ENCODE measurements at places on chromosomes 6 and 20.

- DNase-seq, result no peak
Observed at GRCh38 chr6:134983823-134984222, 33.9 kb upstream of the ALDH8A1 start.

DNA sequence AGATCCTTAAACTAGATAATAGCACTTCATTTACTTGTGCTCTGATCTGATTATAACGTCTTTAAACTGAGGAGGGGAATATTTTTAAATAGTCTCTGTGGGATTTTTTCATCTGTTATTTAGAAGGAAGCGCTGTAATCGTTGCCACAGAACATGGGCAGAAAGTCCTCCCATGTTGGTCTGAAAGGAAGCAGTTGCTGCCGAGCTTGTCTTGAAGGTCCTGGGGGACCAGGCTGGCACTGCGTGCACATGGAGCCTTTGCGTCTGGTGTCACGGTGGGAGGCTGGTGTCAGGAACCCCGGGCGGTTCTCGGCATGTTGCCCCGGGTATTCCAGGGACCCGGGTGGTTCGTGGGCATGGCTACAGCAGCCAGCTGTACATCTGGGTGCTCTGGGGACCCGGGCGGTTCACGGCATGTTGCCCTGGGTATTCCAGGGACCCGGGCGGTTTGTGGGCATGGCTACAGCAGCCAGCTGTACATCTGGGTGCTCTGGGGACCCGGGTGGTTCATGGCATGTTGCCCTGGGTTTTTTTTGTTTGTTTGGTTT is 11.5 kb downstream of the TPD52L2 start:
- no peak for DNase-seq

GRCh38 chr6:163711615-163712565 is 297.4 kb downstream of the QKI start:
- DNase-seq, result no peak

- no peak for DNase-seq
Observed at GRCh38 chr20:48682529-48683363, 145.1 kb downstream of the PREX1 start.

GRCh38 chr20:32967961-32968457 is 36.2 kb downstream of the SUN5 start:
- DNase-seq, result no peak

DNA sequence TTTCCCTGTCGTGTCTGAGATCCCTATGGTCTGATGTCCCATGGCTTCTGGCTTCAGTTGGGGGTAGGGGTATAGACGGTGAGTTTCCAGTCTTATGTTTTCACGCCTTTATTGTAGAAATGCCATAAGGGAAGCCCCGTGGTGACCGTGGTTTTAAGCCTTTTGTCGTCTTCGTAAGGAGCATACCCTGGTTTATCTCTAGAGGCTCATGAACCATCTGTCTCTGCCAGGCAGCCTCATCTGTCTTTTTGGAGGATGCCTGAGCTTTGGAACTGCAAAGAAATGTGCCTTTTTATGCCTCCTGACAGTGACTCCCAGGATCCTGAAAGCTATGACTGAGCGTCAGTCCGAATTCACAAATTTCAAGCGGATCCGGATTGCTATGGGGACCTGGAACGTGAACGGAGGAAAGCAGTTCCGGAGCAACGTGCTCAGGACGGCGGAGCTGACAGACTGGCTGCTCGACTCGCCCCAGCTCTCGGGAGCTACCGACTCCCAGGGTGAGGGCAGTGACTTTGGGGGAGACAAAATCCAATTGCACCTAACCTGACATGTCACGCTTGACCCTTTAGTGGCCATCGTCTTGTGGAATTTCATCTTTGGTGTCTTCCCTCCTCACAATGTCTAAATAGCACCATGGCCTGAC is 84.6 kb downstream of the SYNJ2 start:
- no peak for DNase-seq

GRCh38 chr6:36650848-36651478 is 27.6 kb upstream of the CDKN1A start:
- no peak for DNase-seq

DNA sequence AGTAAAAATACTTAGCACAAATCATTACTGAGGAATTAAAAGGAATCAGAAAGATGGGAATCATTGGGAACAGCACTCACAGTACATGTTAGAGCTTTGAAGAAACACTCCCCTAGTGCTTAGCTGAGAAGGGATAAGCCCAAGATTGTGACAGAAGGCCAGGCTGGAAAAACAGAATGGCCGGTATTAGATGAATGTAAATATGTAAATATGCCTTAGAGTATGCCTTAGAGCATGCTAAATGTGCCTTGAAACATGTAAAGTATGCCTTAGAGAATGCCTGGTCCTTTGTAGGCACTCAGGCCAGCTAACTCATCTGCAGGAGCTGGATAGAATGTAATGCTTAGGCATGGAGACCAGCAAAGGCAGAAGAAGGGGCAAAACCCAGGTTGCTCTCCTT is 10.6 kb upstream of the TENT5A start:
- no peak for DNase-seq

- DNase-seq, result no peak
Observed at GRCh38 chr6:100379386-100379785, 85.3 kb downstream of the SIM1 start.

- DNase-seq, result peak; percentile 41
Observed at GRCh38 chr6:137233911-137234863, 15.0 kb upstream of the IFNGR1 start.

DNA sequence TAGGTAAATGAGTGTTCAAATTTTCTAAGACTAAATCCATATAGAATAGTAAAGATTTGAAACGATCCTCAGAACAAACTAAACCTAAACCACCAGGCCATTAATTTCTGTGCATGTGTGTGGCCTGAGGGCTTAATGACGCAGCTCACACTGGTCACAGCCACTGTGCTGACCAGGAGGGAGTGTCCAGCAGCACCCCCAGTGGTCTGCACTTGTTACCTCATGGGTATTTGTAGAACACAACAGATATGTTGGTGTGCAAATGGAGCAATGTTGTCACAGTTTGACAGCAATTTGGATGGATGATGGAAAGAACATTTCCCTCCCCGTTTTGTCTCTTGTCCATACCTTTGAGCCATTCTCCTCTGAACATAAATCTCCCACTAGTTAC is 122.4 kb upstream of the EXOC2 start:
- DNase-seq, result peak; percentile 18

- no peak for DNase-seq
Observed at GRCh38 chr6:151018911-151019782, 153.6 kb downstream of the MTHFD1L start.

GRCh38 chr6:168153553-168153952 is 74.5 kb upstream of the FRMD1 start:
- DNase-seq, result no peak

- no peak for DNase-seq
Observed at GRCh38 chr20:1278993-1279392, 12.9 kb downstream of the SNPH start.

DNA sequence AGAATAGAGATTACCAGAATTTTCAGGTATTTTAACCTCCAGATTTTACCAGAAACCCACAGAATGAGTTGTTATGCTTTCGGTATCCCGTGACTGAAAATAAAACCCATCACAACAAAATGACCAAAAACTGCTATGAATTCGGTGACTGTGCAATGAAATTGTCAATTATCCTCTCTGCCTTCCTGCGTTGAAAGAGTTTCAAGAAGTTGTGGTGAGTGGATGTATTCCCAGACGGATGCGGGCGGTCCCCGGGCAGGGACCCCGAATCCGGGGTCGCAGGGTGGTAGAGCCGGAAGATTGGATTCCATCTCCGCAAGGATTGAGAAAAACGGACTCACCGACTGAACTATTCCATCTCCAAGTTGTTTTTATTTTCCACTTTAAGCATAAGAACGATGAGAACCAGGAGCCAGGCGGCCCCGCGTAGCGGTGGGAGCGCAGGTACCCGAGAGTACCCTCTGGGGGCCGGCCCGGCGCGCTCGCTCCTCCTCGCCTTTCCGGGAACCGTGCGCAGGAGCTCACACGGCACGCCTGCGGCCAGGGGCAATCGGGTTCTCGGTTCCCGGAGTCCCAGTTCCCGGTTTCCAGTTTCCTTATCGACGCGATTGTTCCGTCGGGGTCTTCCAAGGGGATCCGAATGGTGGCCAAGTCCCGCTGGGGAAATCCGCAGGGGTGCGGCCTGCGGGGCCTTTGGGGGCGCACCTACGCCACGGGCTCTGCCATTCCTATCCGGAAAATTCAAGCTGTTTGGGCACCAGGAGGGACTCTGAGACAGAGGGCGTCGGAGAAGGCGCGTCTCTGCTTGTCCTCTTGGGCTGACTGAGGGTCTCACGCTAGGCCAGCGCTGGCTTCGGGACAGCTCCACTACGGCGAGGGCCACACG is 104.9 kb upstream of the PRDM1 start:
- no peak for DNase-seq

- no peak for DNase-seq
Observed at GRCh38 chr6:148513145-148514071, 170.8 kb downstream of the SASH1 start.

- no peak for DNase-seq
Observed at GRCh38 chr6:128117916-128118315, 217.1 kb upstream of the THEMIS start.

GRCh38 chr6:40762981-40763380 is 175.8 kb upstream of the LRFN2 start:
- DNase-seq, result no peak

DNA sequence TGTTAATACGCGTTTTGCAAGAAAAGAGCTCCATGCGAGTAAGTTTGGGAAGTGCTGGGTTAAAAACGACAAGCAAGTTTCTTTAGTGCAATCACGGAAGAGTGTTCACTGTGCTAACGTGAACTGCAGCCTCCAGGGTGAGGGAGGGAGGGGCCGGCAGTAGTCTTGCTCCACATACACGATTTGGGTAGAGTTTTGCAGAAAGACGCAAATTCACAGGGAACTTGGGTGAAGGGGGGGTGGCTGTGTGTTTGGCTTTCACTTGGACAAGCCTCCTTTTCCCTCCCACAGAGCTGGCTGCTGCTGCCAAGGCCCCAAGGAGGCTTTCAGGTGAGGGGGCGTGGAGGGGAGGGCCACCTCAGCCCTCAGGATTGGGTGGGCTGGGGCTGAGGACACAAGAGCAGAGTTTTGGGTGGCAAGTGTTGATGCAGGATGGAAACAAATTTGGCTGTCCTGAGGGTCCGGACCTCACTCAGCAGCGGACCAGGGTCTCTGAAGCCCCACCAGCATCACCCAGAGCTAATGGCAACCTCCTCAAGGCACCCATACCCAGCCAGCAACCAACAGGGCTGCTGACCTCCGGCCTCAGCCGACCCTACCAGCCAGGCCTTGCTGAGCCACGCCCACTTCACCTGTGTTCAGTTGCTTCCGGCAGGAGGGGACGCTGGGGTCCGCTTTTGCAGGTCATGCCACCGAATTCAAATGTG is 204.5 kb downstream of the ERMARD start:
- DNase-seq, result no peak

DNA sequence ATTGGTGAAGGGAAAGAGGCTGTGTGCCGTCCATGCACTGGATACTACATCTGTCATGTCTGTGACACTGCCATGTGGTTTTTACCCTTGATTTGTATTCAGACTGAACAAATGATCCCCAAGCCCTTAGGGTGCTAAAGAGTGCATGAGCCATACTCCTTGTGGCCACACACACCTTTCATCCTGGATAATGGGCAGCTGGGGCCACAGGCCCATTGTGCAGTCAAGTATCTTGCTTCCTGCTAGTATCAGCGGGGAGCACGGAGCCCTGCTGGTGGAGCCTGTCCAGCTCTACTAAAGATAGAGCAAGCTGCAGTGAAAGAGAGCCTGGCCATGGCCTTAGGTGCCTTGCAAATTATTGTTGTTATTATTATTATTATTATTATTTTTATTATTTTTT is 75.1 kb downstream of the SLX4IP start:
- DNase-seq, result no peak

- no peak for DNase-seq
Observed at GRCh38 chr6:89161326-89162046, 15.6 kb downstream of the PM20D2 start.

- no peak for DNase-seq
Observed at GRCh38 chr6:18138906-18139305, 16.0 kb downstream of the TPMT start.

- DNase-seq, result no peak
Observed at GRCh38 chr6:115667478-115668026, 393.1 kb downstream of the FRK start.

DNA sequence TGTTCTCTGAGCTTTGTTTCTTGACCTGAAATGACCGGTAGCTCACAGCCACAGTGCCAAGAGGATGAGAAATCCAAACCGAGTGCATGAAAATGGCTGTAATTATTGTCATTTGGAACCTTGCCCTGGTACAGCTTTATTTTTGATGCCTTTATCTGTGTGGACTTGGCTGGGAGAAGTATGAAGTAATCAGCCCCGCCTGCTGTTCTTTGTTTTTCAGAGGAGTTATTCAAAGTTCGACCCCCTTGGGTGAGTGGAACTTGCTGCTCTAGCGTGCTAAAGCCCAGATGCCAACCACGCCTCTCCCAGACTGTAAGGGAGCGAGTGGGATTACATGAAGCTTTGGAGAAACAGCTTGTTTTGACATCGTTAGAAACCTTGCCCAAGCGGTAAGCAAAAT is 48.3 kb downstream of the ECT2L start:
- no peak for DNase-seq

DNA sequence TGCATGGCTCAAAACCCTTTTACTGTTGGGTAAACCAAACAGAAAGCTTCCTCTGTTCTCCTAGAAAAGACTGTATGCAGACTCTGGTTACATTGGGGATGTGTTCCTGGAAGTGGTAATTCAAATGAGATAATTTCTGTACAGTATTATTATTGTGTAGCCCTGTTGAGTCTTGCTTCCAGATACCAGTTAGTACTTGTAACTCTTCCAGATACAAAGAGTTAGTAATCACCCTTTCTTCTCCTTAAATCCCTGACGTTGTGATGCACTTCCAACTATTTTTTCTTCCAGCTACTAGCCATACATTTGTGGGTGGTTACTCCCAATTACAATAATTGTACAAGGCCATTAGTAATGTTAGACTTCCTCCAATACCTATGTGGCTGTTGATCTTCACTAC is 42.3 kb upstream of the GRIK2 start:
- DNase-seq, result no peak

GRCh38 chr6:117684749-117685148 is 9.5 kb downstream of the NUS1 start:
- no peak for DNase-seq

DNA sequence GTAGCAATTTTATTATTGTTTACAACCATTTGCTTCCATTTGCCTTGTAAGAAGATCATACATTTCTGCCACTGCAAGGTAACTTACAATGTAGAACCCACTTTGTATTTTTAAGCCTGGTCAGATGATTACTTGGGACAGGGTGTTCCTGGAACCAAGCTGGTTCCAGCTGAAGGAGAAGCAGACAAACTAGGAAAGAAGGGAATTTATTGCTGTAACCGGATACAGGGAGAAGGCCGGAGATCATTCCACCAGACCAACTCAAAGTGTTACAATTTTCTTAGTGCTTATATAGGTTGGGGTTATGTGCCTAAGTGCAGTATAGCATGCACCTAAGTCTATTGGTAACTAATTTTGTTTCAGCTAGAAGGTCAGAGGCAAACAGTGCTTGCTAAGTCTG is 104.4 kb downstream of the MANEA start:
- no peak for DNase-seq

DNA sequence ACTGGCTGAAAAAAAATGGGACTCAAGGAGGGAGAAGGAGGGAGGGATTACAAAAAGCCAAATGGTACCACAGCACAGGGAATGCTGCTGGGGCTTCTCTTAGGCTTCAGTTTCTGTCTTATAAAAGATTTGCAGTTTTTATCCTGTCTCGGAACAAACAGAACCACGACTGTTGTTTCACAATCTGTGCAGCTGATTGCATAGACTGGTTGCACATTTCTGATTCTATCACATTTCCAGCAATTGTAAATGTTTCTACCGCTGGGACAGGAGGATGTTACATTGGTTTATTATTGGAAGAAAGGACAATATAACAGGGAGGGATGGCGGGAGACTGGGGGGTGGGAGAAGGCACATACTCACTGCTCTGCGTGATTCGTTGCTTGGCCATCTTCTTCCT is 73.5 kb upstream of the ARID1B start:
- no peak for DNase-seq

All from RKO (cell line).